ENCODE measurements at places on chromosomes 6 and 20. TPM values are rescaled to one million over a fixed set of nuclear protein-coding genes. Genes with fewer than 3 reads are reported as not detected.

C6orf58 gene
- 0.77 TPM for polyA plus RNA-seq

GRCh38 chr6:136528477-136528876 lies 21.7 kb downstream of the MAP7 start:
- DNase-seq, result no peak

DNA sequence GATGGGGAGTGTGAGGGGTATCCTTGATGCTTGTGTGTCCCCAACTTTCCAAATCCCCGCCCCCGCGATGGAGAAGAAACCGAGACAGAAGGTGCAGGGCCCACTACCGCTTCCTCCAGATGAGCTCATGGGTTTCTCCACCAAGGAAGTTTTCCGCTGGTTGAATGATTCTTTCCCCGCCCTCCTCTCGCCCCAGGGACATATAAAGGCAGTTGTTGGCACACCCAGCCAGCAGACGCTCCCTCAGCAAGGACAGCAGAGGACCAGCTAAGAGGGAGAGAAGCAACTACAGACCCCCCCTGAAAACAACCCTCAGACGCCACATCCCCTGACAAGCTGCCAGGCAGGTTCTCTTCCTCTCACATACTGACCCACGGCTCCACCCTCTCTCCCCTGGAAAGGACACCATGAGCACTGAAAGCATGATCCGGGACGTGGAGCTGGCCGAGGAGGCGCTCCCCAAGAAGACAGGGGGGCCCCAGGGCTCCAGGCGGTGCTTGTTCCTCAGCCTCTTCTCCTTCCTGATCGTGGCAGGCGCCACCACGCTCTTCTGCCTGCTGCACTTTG lies at the start of gene TNF:
TNF (plus strand) TSS at position 231 of the 567 bp plus-strand sequence; CDS start at position 408, 177 bp downstream.
- no peak for DNase-seq

DNA sequence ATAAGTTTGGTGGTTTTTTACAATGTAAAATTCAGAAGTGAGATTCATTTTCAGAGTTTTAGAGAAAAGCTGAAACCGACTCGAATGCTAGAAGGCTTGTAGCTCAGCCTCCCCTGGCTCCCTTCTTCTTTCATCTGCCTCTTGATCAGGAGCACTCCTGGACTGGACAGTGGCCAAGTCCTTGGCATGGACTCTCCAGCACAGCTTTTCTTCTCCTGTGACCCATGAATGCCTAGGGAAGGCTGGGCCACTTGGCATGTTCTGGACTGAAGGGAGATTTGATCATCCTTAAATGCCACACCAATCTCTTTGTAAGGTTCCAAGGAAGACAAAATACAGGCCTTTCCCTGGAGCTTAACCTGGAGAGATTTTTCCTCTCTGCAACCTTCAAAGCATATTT lies 384.0 kb upstream of the SASH1 start:
- no peak for DNase-seq

GRCh38 chr6:39999006-39999867 lies 65.0 kb upstream of the MOCS1 start:
- no peak for DNase-seq

DNA sequence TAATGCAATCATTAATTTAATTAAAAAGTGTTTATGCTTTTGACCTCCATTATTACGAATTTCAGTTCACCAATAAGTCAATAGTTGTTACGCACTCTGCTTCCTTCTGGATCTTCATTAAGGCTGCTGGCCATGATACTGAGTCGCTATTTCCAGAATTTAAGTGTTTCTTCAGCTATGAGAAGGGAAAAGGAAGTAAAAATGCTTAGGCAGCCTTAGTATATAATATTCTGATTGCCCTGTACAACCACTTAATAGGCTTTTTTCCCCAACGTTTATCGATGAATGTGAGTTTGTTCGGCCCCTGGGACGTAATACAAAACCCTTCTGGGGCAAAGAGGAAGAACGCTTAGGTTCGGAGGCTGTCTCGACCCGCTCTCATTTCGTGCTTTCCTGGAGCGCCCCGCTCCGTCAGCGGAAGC lies 644 bp downstream of the OARD1 start:
- peak; percentile 86 for DNase-seq

- DNase-seq, result no peak
Measured at GRCh38 chr6:45645302-45645701, 267.6 kb upstream of the SUPT3H start.

PPP1R16B gene
- 4.8 TPM for polyA plus RNA-seq

CRISP2 gene
- polyA plus RNA-seq, result not detected

GRCh38 chr6:116003668-116004067 lies 57.0 kb downstream of the FRK start:
- DNase-seq, result no peak

COL11A2 gene
- polyA plus RNA-seq, result 41.7 TPM

- DNase-seq, result no peak
Measured at GRCh38 chr20:16580147-16580546, 6.9 kb upstream of the KIF16B start.

- no peak for DNase-seq
Measured at GRCh38 chr6:12614456-12614855, 102.1 kb upstream of the PHACTR1 start.

DNA sequence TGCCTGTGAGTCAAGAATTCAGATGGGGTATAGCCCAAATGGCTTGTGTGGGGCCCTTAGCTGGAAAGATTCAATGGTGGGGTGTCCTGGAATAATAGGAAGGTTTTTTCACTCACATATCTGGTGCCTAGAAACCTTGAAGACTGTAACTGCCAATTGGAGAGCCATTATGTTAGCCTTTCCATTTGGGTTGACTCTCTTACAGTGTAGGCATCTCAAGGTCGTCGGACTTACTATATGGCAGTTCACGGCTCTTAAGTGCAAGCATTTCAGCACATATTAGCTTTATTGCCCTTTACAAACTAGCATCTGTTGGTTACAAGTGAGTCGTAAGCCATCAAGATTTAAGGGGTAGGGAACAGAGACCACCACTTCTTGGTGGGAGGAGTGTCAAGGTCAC lies 74.1 kb downstream of the CD2AP start:
- no peak for DNase-seq

DNA sequence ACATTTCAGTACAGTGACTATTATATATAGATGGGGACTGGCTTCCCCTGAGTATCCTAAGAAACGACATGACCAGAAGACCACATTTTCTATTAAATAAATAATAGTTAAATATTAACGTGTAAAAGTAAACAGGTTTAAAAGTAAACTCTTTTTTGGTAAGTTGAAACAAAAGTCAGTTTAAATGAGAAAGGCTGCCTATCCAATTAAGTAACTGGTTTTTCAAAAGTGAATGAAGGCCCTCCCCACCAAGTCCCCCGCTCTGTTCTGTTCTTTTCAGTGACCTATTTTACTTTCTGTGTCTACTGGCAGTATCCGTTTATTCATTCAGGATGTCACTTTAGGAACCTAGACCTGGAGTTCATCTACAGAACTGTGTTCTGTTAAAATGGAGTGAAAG lies 32.0 kb downstream of the QKI start:
- no peak for DNase-seq

DNA sequence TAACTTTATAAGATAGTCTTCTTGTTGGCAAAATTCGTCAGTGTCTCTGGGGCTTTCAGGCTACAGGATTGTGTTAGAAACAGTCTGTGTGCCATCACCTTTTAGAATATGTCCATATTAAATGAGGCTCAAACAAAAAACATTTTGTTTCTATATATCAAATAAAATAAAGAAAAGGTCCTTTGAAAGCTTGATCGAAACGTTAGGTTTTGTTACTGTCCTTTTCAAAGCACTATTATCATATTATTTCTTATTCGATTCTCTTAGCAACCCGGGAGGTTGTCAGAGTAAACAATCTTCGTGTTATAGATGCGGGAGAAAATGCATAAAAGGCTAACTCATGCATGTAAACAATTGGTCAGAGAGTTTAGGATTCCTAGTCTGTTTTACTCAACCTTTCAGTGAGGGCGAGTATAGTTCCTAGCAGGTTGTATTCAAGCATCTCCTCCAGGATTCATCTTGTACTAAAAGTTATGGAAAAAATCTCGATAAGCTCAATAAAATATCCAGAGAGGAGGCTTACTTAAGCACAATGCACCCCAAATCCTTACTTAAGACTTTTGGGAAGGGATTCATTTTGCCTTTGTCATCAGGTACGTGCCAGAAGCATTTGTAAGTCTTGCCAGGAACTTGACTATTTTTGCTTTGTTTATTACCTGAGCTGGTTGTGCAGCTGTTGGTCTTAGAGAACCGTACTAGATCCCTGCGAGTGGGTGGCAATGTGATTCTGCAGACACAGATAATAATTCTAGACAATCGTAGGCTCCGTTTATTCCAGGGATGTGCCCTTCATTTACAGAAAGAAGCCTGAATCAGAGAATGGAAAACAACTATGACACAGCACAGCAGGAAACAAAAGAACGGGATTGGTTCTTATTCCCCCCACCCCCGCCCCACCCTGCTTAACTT lies 159.6 kb upstream of the ZNF217 start:
- DNase-seq, result no peak

CNBD2 gene
- polyA plus RNA-seq, result 0.51 TPM

- DNase-seq, result no peak
Measured at GRCh38 chr20:4073852-4074741, 58.7 kb upstream of the RNF24 start.

DNA sequence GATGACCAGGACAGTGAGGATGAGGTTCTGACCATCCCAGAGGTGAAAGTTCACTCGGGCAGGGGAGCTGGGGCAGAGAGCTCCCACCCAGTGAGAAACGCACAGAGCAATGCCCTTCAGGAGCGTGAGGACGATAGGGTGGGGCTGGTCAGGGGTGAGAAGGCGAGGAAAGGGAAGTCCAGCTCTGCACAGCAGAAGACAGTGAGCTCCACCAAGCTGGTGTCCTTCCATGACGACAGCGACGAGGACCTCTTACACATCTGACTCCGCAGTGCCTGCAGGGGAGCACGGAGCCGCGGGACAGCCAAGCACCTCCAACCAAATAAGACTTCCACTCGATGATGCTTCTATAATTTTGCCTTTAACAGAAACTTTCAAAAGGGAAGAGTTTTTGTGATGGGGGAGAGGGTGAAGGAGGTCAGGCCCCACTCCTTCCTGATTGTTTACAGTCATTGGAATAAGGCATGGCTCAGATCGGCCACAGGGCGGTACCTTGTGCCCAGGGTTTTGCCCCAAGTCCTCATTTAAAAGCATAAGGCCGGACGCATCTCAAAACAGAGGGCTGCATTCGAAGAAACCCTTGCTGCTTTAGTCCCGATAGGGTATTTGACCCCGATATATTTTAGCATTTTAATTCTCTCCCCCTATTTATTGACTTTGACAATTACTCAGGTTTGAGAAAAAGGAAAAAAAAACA lies 16.6 kb upstream of the SLC22A1 start:
- DNase-seq, result no peak

MYB gene
- polyA plus RNA-seq, result 0.77 TPM

GRCh38 chr20:61044499-61044898 lies 207.6 kb upstream of the CDH4 start:
- no peak for DNase-seq

- DNase-seq, result no peak
Measured at GRCh38 chr6:135314543-135314942, 133.4 kb downstream of the MYB start.

GRCh38 chr6:125165256-125165655 lies 11.7 kb downstream of the TPD52L1 start:
- DNase-seq, result no peak

- DNase-seq, result no peak
Measured at GRCh38 chr6:158606935-158607334, 37.6 kb downstream of the DYNLT1 start.

- no peak for DNase-seq
Measured at GRCh38 chr6:138988469-138988834, 399 bp upstream of the REPS1 start.

BTN1A1 gene
- 0.22 TPM for polyA plus RNA-seq

DNA sequence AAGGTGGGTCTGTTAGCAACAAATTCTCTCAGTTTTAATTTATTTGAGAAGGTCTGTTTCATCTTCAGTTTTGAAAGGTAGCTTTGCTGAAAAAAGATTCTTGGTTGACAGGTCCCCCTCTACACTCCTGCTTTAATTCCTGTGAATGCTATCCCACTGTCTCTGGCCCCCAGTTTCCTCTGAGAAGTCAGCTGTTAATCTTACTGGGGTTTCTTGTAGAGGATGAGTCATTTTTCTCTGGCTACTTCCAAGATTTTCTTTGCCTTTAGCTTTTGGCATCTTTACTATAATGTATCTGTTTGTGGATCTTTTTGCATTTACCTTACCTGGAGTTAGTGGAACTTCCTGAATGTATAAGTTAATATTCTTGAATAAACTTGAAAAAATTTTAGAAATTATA lies 122.7 kb downstream of the MMS22L start:
- DNase-seq, result no peak

DNA sequence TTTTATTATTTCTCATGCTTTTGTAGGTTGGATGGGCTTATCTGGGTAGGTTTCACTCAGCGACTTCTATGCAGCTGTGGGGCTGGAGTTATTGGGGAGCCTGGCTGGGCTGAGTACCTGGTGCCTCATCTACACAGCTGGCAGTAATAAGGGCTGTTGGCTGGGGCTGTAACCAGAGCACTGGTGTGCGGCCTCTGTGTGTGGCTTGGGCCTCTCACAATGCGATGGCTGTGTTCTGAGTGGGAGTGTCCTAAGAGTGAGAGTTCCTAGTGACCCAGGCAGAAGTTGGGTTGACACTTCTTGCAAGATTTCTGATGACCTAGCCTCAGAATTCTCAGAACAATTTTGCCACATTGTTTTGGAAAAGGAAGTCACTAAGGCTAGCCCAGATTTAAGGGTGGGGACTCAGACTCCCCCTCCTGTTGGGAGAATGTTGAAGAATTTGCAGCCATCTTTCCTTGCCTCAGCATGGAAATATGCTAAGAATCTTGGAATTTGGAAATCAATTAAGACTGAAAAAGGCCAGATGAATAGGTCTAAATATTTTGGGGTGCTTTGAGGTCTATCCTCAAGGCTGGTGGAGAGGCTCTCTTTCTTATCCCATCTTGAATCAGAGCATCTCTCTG lies 158.8 kb downstream of the SCP2D1 start:
- DNase-seq, result no peak

DNA sequence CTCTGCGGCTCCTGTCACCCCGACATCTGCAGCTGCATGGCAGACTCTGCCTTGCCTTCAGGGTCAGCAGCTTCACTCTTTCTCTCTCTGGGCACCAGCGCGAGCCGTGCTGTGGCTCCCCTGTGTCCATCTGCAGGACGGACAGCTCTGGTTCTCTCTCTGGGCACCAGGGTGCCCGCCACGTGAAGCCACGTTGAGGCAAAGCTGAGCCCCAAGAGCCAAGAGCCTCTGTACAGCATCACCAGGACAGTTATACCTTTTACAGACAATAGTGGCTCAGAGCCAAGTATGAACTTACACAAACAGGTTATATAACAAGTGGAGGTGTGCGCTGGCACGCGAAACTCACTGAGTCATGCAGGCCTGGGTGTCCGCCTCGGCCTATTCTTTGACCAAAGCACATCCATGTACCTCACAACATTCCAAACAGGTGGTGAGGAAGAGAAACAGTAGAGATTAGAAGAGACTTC lies 50.8 kb downstream of the FAM50B start:
- no peak for DNase-seq

GLYATL3 gene
- polyA plus RNA-seq, result not detected

GRCh38 chr20:14341801-14342200 lies 4.4 kb upstream of the FLRT3 start:
- DNase-seq, result no peak

AGER gene
- polyA plus RNA-seq, result 8.0 TPM

DNA sequence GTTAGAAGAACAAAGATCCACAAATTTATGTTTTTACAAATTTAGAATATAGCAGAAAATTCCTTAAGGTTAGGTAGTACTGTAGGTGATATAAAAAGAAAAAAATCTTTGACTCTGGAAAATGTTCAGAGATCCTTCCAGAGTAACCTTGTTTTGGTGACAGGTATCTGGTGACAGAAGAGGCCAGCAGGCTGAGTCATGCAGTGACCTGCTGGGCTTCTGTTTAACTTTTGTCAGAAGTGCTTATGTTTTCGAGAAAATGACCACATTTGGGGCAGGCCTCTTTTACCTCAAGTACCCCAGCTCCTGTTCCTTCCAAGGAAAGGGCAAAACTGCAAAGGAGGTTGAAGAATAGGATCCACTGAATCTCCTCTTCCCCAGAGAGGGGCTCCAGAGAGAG lies 10.5 kb upstream of the CLDN20 start:
- no peak for DNase-seq
